NCI-H446 treated with DMSO at 0.1 percent for 48 hours (cell line): ENCODE measurements at places on chromosomes 5 and 9.
A peak's percentile ranks its signal among the peaks of the same experiment; 100 is the strongest.

- peak; percentile 64 for DNase-seq
Observed at GRCh38 chr5:129767927-129768380, 20.1 kb downstream of the MINAR2 start.

DNA sequence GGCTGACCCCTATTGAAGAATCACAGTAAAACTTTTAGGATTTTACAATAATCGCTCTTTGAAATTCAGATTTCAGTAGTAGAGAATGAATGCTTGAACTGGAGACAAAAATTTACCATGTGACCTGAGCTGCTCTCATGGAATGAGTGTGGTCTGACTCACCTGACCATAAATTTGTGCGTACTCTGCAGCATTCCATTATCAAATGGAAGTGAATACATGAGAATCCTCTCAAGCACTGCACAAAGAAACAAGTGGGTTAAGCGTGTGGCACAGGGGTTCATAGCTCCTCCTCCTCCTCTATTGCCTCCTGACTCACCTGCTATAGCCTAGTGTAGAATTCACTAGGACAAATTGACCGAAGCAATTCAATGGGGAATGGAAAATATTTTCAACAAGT, 269.8 kb upstream of the CDH9 start:
- DNase-seq, result no peak

GRCh38 chr5:181261320-181262049, 542 bp upstream of the TRIM52 start:
- no peak for DNase-seq

GRCh38 chr9:130311408-130312140, 46.0 kb downstream of the HMCN2 start:
- no peak for DNase-seq

DNA sequence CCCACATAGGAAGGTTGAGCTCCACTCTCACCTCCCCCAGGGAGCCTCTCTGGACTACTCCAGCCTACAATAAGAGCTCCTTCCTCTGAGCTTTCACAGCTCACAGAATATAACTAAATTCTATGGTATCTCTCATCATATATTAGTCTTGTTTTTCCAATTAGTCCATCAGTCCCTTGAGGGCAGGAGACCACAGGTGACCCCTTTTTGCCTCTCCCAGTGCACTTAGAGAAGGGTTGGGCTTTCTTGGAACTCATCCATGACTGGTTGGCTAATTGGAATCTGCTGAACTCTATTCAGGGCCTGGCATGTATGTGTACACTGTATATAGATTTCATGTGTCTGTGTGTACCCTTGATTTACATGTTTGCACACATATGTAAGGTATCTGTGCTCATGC, 50.4 kb upstream of the ARAP3 start:
- no peak for DNase-seq

- no peak for DNase-seq
Observed at GRCh38 chr5:77355080-77355479, 137.0 kb downstream of the WDR41 start.

DNA sequence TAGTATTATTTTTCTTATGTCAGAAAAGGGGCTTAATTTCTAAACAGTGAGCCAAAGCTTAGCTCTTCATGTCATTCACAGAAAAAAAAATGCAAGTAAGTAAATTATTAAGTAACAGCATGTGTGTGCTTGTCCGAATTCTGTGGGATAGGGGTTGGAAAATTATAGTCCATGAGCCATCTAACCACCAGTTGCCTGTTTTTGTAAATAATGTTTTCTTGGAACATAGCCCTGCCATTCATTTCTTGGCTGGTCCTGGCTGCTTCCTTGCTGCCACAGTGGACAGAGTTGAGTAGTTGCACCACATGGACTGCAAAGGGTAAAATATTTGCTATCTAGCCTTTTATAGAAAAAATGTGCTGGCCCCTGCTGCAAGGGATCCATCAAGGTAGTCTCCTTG, 513.7 kb upstream of the WWC1 start:
- no peak for DNase-seq

DNA sequence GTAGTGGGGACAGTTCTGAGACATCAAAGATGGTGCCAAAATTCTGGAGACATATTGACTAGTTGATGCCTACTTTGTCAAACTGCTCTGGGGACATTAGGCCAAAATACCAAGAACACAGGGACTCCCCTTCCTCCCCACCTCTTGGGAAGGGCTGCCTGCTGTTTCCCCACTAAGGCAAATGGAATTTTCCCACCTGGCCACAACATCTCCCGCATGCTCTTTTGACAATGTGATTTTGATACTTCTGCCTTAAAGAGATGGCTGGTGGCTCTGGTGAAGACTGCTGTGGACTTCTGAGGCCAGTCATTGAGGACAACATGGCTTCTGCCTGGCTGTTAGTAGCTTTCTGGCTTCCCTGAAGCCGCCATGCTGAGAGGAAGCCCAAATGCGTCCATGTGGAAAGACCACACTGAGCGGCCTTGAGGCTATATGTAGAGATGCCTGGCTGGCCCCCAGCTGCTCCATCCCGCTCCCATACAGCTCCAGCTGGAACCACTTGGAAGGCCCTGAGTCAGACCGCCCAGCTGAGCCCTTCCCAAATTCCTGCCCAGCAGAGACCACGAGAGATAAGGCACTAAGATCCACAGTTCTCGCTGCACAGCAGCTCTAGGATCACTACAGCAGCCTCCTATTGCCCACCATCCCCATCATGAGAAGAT, 226.7 kb downstream of the SYK start:
- DNase-seq, result no peak

DNA sequence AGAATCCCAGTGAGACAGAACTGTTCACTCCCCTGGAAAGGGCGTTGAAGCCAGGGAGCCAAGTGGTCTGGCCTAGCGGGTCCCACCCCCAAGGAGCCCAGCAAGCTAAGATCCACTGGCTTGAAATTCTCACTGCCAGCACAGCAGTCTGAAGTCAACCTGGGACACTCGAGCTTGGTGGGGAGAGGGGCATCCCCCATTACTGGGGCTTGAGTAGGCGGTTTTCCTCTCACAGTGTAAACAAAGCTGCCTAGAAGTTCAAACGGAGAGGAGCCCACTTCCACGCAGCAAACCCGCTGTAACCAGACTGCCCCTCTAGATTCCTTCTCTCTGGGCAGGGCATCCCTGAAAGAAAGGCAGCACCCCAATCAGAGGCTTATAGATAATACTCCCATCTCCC, 45.1 kb upstream of the PTGER4 start:
- DNase-seq, result no peak

GRCh38 chr9:70257991-70258691, 637 bp upstream of the SMC5 start:
- peak; percentile 47 for DNase-seq

GRCh38 chr9:19231126-19231903, 822 bp downstream of the DENND4C start:
- no peak for DNase-seq

GRCh38 chr5:77924081-77924480, 147.9 kb upstream of the TBCA start:
- no peak for DNase-seq

DNA sequence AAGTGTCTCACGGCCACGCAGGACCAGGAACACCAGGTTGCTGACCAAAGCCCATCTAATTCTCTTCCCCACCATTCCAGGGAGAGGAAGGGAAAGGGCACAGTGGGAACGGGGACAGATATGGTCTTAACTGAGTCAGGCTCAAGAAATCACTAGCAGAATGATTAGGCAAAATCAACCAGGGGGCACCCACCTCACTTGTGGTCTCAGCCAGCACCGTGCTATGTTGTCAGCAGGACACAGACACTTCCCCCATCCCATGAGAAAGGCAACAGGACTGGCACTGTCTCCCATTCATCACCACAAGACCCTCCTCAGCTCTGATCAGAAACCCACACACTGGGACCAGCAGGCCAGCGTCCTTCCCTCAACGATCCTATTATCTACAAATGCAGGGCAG, 2.9 kb downstream of the BICD2 start:
- no peak for DNase-seq

- no peak for DNase-seq
Observed at GRCh38 chr5:169424279-169424655, 123.3 kb upstream of the SLIT3 start.

DNA sequence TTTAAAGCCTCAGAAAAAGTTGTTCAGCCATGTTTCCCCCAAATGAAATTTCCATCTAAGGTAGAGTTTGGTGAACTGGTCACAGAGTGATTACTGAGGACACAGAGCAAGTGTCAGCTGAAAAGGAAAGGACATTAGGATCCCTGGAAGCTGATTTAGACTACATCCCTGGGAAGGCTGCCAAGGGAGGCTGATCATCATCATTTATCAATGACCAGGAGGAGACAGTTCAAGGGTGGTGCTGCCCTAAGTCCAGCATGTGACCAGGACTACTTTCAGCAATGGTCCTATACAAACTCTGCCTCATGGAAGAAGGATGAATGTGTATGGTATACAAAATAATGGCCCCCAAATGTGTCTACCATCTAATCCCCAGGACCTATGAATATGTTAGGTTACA, 120.6 kb downstream of the PIK3R1 start:
- no peak for DNase-seq
